ENCODE measurements at places on chromosomes 4 and X. TPM values are rescaled to one million over a fixed set of nuclear protein-coding genes. Genes with fewer than 3 reads are reported as not detected.

The CXCL1 gene
- 1.9 TPM for total RNA-seq

The PRSS12 gene
- 15.9 TPM for total RNA-seq

- DNase-seq = no peak
Measured at GRCh38 chr4:100797791-100798190, 280.0 kb upstream of the EMCN start.

- no peak for DNase-seq
Measured at GRCh38 chrX:120308558-120308957, 2.7 kb downstream of the TMEM255A start.

DNA sequence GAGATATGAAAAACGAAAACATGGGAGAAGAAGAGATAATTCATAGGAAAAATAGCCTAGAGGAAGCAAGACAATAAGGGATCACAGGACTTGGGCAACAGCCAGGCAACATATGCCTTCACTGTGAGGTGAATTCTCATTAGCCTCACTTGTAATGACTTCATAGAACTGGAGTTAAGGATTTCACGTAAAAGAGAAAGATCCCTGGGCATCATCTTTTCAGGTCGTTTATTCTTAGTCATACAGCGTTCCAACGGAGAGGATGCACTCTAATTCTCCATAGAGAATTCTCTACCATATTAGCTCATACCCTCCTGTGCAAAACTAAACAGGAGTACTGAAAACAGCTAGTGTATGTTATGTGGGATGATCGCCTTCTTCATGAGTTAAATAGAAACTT is 1.4 kb downstream of the PRKG2 start:
- no peak for DNase-seq

The ZFP42 gene
- total RNA-seq = 0.55 TPM

DNA sequence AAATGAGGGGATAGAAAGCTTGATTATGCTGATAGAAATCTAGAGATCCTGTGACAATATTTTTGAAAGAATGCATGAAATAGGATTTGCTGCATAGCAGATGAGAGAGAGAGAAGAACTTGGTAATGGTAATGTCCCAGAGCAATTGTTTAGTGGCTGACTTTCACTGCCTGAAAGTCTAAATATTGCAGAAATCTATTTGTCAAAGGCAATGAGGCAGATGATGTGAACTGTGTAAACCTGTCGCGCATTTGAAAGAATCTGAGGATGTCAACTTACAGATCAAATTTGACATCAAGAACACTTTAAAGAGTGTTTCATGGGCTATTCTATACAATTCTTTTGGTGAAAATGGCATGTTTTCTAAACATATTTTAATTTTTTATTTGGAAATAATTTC is 133.6 kb downstream of the GPM6A start:
- no peak for DNase-seq

DNA sequence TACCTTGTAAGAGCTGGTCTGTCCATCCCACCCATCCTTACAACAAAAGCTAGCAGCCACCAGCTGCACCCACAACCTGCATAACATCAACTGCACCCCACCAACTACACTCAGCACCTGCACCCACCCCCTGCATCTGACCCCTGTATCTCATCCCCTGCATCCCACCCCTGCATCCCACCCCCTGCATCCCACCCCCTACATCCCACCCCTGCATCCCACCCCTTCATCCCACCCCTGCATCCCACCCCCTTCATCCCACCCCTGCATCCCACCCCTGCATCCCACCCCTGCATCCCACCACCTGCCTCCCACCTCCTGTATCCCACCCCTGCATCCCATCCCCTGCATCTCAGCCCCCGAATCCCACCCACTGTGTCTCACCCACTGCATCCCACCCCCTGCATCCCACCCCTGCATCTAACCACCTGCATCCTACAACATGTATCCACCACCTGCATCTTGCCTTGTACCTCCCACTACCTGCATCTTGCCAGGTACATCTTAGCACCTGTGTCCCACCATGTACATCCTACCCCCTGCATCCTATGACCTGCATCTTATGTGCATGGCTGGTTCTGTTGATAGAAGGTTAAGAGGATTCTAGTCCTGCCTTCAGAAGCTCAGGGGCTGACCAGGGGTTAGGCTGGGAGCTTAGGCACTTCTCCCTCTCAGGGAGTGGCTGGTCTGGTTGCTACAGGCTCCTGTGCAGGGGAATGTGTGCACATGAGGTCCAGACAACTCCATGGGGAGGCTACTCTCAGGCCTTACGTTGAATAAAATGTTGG is 9.4 kb downstream of the TMEM271 start:
- DNase-seq = no peak

Data from spinal cord (tissue), 10 donors.